SHP77 treated with DMSO at 0.1 percent for 48 hours (cell line): ENCODE measurements at places on chromosomes 2 and 18.

DNA sequence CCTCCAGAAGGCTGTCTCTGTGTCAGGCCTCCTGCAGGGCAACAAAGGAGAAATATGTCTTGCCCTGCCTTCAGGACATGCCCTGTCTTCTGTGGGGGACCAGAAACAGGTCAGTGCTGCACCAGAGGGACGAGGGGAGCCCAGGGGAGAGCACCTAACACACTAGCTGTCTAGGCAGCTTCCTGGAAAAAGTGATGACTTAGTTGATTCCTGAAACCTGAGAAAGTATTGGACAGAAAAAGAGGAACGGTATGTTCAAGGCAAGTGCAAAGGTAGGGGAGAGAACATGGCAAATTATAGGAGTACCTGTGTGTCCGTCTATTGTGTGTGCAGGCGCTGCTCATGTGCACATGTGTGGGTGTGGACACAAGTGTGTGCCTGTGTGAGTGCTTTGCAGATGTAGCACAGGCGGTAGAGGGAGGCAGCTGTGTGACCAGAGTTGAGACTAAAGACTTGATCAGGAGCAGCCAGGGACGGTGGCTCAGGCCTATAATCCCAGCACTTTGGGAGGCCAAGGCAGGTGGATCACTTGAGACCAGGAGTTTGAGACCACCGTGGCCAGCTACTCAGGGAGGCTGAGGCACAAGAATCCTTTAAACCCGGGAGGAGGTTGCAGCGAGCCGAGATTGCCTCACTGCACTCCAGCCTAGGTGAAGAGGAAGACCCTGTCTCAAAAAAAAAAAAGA, 119.5 kb downstream of the GYPC start:
- DNase-seq, result no peak

- DNase-seq, result no peak
These were observed 266.8 kb downstream of the ALPK2 start for GRCh38 chr18:58362027-58362575.

DNA sequence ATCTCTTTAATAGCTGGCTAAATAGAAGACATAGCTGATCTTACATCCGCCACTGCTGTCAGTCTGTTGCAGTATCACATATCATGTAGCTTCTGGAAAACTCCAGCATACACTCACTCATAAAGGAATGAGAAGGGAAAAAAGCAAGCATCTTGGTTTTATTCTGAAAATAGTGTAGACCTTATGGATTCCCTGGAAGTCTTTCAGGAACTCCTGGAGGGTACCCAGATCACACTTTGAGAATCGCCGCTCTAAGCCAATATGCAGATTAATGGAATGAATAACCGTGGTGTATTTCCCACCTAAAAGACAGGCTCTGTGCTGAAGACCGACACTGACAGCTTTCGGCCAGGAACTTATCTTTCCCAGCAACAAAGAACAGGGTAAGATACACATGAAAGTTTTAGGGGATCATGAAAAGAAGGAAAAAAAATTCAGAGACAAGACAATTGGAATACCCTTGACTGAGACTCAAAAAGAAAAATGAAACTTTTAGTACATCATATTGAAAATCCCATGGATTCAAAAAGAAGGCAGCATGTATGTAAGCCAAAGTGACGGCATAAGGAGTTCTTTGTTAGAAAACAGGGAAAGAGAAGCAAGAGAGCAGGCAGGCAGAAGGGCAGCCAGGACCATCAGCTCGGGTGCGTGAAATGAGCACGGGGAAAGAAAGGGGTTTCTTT, 56.4 kb upstream of the SEC11C start:
- no peak for DNase-seq

GRCh38 chr2:27591745-27592144, 8.9 kb downstream of the ZNF512 start:
- no peak for DNase-seq

DNA sequence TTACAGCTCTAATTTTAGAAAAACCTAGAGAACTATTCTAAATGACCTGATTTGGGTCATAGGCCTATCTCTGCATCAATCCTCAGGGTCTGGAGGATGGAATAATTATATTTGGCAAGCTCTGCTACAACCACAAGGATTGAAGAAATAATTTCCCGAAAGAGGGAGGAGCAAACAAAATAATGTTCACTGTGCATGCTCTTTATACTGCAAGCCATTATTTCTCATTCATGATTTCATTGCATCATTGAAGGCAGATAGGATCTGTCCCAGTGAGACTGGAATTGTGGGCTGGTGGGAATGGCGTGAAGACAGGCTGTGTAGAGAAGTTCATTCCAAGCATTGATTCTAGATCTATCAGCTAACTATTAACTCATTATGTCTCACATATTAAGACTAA, 12.7 kb upstream of the MAPRE2 start:
- no peak for DNase-seq

DNA sequence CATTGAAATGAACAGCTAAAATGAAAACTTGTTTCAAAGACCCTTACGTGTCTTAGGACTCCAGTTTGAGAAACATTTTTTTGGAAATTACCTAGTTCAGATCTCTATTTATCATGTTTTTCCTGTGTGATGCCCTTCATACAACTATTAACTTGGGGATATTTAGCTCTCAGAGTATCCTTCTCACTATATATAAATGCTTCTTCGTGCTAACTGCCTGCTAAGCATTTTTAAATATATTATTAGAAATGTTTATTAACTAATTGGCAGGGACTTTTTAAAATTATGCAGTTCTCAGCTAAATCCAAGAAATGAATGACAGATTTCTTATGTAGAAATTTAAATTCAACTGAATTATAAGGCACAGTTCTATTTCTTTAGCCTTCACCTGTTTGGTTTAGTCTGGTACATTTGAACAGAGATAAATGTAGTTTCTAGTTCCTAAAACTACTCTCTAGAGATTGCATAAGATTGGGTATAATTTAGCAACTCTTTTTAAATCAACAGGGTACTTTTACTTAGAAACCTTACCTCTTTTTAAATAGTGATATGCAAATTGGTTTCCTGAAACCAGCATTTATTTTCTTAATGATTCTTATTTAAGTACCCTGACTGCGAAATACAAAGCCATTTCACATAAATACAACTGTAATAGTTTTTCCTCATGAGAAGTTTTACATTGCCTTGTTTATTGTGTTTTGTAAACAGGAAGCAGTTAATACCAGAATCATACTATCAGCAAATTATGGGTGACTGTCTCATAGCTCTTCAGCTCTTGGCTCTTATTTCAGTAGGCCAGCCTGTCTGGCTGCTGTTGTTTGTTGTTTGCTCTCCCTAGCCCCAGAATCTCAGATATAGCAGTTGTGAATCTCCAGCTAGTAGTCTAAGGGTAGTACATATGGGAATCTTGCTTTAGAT, 140.7 kb downstream of the PTRHD1 start:
- no peak for DNase-seq

DNA sequence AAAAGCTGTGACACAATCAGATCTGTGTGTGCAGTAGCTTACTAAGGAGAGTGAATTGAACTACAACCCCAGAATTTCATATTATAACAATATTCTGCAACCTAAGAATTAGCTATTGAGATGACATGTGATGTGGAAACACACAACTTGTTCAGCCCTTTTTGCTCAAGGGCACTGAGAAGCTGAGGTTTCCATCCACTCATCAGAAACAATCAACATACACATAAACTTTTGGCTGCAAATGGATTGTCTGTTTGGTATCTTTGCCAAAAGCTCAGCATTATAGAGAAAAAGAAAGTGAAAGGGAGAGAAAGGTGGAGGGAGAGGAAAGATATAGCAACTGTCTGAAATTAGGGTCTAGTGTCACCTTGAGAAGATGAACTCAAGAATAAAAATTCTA, 117.2 kb upstream of the KLF7 start:
- DNase-seq, result no peak

DNA sequence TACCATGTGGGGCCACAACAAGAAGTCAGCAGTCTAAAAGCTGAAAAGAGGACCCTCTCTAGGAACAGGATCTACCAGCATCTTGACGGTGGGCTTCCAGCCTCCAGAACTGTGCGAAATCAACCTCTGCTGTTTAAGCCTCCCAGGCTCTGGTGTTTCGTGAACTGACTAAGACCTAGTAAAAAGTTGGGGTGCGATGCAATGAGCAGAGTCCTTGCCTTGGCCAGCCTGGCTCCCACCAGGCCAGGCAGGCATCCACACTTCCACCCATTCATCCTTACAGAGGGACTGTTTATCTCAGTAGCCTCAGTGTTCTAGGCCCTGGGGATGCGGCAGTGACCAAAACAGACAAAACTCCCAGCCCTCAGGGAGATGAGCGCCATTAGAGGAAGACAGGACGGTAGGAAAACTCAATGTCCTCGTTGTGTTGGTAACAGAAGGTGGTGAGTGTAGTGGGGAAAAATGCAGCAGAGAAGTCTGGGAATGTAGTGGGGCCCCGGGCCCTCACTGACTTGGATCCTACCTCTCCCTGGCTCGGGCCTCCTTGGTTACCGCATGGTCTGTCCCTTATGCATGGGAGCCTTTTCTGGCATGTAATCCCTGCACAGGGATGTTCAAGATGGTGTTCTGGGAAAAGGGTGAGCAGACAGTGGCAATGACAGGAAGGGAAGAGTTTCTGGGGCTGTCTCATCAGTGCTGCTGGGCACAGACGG, 271.8 kb upstream of the HS6ST1 start:
- no peak for DNase-seq

- DNase-seq, result no peak
These were observed 28.2 kb downstream of the CYTIP start for GRCh38 chr2:157415591-157416101.

DNA sequence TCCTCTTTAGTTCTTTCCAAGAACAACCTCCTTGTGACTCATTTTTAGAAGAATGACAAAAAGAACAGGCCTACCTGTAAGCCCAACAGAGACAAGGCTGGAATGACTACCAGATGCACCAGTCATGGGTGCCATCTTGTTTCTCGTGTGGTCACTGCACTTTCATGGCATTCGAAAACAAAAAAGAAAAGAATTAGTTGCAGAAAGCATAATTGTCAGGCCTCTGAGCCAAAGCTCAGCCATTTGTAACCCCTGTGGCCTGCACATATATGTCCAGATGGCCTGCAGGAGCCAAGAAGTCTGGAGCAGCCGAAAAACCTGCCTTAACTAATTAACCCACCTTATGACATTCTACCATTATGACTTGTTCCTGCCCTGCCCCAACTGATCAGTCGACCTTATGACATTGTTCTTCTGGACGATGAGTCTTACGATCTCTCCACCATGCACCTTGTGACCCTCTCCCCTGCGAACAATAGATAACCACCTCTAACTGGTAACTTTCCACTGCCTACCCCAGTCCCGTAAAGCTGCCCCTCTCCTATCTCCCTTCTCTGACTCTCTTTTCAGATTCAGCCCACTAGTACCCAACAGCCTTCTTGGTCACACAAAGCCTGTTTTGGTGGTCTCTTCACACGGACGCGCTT, 13.9 kb upstream of the BUB1 start:
- DNase-seq, result no peak

GRCh38 chr18:45566025-45566740, 49.1 kb upstream of the SLC14A2 start:
- no peak for DNase-seq

- no peak for DNase-seq
These were observed 25.2 kb upstream of the REL start for GRCh38 chr2:60855989-60856669.

- no peak for DNase-seq
These were observed 73.6 kb downstream of the ARL6IP6 start for GRCh38 chr2:152791979-152792378.

- no peak for DNase-seq
These were observed 70.6 kb upstream of the ODC1 start for GRCh38 chr2:10518470-10519393.

DNA sequence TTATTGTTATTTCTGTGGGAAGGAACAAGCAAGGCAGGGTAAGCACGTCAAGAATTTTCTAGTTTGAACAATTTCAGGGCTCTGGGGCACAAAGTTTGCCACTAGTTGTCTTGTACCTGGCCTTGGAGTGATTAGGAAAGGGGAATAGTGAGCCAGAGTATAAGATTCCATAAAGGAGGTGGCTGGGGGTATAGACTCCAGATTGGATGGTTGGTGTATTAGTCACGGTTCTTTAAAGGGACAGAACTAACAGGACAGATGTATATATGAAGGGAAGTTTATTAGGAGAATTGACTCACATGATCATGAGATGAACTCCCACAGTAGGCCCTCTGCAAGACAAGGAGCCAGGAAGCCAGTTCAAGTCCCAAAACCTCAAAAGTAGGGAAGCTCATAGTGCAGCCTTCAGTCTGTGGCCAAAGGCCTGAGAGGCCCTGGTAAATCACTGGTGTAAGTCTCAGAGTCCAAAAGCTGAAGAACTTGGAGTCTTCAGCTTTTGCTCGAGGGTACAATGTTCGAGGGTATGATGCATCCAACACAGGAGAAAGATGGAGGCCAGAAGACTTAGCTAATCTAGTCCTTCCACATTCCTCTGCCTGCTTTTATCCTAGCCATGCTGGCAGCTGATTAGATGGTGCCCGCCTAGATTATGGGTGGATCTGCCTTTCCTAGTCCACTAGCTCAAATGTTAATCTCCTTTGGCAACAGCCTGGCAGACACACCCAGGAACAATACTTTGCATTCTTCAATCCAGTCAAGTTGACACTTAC, 31.5 kb upstream of the PTPRM start:
- DNase-seq, result no peak

GRCh38 chr2:186726938-186727337, 33.1 kb downstream of the FAM171B start:
- no peak for DNase-seq
